ENCODE measurements at places on chromosomes 6 and 20.
A peak's percentile ranks its signal among the peaks of the same experiment; 100 is the strongest.

DNA sequence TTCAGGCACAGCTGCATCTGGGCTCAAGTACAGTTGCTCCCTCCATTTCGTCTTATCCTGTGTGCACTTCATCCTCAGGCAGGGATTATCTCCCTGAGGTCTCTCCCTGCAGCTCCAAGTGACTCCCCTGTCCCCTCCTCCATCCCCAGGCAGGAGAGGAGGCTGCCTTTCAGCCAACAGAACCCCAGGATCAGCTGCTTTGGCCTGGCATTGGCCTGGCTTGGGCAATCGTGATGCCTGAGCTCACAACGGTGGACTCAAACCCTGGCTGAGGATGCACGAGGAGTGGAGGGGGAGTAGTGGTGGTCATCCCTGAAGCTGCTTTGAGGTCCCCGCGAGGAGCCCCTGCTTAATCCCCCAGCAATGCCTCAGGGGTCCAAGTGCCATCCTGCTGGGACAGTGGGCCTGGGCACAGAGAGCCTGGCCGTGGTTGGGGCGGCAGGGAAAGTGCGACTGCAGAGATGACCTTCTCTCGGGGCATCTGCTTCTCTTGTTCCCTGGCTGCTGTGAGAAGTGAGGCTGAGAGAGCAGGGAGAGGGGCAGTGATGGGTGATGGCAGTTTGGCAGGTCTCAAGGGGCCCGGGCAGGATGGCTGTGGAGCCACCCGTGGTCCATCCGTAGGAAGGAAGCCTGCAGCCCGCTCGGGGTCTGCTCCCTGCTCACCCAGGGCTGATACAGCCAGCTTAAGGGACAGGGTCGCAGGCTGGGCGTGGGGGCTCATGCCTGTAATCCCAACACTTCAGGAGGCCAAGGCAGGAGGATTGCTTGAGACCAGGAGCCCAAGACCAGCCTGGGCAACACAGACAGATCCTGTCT is 6.0 kb upstream of the HRH3 start:
- no peak for DNase-seq

GRCh38 chr6:136252441-136252840 is 2.3 kb upstream of the MTFR2 start:
- no peak for DNase-seq

- DNase-seq = no peak
These were observed 88.8 kb downstream of the FYN start for GRCh38 chr6:111784433-111784832.

DNA sequence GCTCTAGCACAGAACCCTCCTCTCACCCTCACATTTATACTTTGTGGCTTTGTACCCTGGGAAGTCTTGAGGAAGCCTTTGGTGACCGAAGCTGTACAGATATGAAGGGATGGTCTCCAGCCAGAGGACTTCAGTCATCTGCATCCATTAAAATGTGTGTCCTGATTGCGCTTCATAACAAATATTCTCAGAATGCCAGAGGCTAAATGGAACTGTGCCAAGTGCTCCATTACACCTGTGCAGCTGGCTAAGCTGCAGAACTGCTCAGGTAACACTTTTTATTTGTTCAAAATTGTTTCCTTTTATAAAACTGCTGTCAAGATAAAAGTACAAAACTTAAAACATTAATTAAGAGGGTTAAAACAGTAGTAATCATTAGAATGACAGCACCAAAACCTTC is 22.3 kb downstream of the TPBG start:
- no peak for DNase-seq

- no peak for DNase-seq
These were observed 22.3 kb downstream of the NPEPL1 start for GRCh38 chr20:58714923-58715351.

DNA sequence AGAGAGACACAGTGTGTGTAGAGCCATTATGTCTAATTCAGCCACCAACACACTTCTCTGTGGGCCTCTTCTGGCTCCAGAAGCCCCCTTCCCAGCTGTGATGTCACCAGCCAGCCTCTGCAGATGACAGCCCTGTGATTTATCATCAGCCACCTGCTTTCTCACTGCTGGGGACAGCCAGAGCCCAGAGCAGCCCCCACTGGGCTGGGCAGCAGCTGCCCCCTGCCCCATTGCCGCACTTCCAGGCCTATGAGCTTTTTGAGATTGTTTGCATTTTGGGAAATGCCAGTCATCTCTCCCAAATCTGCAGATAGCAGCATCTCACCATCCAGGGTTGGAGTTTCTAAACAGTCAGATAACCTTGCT is 21.9 kb upstream of the STX16 start:
- DNase-seq = no peak

DNA sequence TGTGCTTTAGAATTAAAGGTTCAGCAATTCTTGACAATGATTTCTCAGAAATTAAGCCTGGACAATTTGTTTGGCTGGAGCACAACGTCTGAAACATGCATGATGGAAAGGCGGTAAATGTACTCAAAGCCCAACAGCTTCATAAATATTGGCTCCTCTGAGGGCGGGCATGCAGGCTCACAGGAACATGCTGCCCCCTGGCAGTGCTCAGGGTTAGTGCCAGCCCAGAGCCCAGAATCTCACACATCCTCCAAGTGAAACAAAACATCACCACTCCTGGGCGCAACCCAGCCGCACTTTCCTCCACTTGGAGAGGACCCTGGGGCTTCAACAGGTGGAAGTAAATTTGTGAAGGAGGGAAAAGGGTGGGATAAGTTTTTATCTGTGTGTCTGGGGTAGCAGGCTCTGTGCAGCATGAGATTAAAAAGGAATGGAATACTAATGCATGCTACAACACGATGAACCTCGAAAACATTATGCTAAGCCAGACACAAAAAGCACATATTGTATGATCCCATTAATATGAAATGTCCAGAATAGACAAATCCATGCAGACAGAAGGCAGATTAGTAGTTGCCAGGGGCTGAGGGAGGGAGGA is 54.1 kb upstream of the PTPRT start:
- no peak for DNase-seq

DNA sequence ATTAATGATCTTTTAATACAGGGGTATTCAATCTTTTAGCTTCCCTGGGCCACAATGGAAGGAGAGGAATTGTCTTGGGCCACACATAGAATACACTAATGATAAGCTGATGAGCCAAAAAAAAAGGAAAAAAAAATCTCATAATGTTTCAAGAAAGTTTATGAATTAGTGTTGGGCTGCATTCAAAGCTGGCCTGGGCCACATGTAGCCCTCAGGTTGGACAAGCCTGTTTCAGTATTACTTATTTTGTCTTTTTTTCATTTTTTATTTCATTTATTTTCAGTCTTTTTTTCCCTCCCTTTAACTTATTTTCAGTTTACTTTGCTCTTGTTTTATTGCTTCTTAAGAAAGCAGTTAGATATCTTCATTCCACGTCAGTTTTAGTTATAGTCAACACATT is 2171.8 kb upstream of the DEFB115 start:
- no peak for DNase-seq

- no peak for DNase-seq
These were observed 98.1 kb downstream of the MAP3K7 start for GRCh38 chr6:90488816-90489215.

GRCh38 chr6:40353197-40353966 is 233.8 kb downstream of the LRFN2 start:
- DNase-seq = no peak

GRCh38 chr6:161543684-161544309 is 269.9 kb upstream of the AGPAT4 start:
- DNase-seq = no peak

GRCh38 chr6:152726313-152726712 is 24.3 kb upstream of the VIP start:
- no peak for DNase-seq

DNA sequence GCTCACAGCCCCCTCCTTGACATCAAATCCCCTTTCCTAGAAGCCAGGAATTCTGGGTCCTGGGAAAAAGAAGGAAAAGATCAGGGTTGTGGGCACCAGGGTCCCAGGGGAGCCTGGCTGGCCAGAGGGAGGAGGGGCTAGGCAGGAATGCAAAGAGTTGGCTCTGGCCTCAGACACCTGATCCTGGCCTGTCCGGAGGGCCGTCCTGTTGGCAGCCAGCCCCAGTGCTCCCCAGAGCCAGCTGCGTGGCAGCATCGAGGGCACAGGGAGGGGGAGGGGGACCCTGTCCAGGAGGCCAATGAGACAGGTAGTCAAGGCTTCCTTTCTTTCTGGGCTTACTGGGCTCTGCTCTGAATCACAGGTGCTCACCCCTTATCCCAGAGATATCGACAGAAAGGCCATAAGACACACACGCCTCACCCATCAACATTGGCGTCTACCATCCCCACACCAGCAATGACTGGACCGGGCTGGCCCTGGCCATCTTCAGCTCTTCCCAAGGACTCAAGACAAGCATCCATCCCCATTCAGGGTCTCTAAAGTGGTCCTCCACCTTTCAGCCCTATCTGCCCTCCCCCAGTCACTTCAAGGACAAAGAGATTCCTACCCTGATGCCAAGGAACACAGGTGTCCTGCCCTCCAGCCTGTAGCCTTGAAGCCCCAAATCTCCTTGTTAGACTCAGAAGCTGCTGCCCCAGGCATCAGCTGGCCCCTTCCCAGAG is 723 bp downstream of the COL11A2 start:
- no peak for DNase-seq

DNA sequence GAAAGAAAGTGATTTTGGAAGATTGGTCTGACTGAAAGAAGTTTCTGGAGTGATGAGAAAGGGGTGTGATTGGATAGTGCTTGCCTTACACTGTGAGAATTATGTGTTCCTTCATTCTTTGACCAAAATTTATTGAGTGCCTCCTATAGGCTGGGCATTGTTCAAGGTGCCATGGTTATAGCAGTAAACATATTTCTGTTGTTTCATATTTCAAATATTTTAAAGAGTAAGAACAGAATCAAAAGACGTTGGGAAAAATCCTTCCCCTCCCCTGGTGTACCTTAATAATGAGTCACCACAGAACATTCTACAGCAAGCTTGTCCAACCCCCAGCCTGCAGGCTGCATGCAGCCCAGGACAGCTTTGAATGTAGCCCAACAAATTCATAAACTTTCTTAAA is 78.6 kb downstream of the GCLC start:
- DNase-seq = no peak

- DNase-seq = peak; percentile 8
These were observed 258 bp downstream of the PHF10 start for GRCh38 chr6:169723991-169724493.

DNA sequence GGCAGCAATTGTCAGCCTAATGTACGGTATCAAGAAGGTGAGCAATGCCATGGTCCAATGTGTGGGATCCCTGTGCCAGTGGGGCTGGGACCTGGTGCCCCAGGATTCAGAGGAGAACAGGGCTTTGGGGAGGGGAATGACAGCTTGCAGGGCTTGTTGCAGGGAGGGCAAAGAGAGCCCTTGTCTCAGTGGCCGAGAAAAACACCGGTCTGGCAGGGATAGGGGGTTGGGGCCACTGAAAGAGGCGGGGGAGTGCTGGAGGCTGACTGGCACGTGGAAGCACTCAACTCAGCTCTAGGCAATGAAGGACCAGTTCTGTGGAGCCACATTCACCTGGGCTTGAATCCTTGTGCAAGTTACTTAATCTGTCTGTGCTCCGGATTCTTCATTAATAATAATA is 3.5 kb upstream of the MUCL3 start:
- no peak for DNase-seq

GRCh38 chr6:90284236-90285041 is 12.2 kb downstream of the BACH2 start:
- peak; percentile 72 for DNase-seq

GRCh38 chr20:45318948-45319347 is 10.8 kb upstream of the MATN4 start:
- DNase-seq = no peak

GRCh38 chr20:32574296-32575226 is 10.6 kb downstream of the NOL4L start:
- DNase-seq = peak; percentile 63

DNA sequence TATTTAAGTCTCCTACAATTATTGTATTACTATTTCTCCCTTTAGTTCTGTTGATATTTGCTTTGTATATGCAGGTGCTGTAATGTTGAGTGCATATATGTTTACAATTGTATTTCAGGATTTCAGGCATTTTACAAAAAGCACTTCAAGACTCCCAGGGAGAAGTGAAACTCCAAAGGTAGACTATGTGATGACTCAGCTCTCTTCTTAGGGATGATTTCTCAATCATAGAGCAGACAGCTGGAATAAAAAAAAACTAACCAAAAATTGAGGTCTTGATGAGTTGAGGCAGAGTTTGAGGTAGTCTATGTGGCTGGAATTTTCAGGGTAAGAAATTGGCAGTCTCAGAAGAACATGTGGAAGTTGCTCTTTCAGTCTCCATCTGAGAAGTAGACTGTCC is 786.1 kb downstream of the TFAP2A start:
- no peak for DNase-seq

- no peak for DNase-seq
These were observed 114.3 kb downstream of the THBS2 start for GRCh38 chr6:169139179-169139971.

DNA sequence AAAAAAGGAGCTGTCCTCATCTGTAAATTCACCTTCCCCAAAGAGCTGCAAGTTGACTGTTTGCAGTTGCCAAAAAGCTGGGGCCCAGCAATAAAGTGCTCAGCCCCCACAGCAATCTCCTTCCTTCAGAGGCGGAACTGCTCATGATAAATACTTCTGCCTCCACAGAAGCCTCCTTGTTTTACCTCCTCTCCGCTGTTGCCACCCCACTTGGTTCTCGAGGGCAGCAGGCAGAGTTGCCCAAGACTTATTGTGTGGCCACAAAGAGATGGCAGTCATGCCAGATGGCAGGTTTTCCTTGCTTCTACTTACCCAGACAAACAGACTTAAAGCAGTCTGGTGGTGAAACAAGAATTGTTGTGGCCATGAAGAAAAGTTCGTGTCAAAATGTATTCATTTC is 66.3 kb downstream of the SLX4IP start:
- no peak for DNase-seq

DNA sequence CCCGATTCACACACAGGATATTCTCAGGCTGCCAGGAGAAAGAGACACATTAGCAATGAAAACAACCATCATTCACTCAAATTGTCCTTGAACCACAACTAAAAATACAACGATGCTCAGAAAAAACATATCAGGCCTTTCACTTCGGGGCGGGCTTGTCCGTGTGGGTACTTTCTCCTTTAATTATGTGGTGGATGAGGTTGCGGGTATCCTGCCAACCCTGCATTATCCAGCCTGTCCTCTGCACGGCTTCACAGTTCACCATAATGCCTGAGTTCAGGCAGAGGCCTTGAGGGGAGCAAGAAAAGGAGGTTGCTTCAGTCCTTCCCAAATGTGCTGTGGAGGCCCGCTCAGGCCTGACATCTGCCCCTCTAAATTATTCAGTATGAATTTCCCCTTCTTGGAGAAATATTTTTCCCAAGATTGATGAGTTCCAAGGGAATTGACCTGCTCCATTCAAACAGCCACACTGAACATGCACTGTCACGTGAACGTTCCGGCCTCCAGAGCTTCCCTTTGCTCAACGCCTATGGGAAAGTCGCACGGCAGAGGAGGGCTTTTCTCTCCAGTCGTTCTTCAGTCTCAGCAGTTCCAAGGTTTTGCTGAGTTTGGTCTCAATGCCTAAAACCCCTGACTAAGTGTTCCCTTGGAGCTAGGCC is 70.3 kb downstream of the MYLK4 start:
- DNase-seq = no peak

DNA sequence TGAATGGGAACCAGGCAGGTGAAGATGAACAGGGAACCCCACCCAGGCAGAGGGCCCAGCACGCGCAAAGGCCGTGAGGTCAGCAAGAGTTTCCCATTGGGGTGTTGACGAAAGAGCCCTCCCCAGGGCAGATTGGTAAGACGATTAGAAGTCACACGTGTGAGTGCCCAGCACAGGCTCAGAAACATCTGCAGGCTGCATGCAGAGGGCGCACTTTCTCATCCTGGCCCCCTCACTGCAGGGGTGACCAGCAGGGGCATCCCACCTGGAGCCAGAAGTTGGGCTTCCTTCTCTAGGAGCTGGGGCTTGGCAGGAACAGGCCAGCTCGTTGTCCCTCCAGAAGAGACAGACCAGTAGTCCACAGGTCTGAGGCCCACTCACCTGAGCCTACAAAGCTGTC is 38.4 kb downstream of the VSTM2L start:
- DNase-seq = no peak

Data from stimulated activated CD4-positive, alpha-beta T cell treated with anti-CD3 and anti-CD28 coated beads, Interleukin-1b, Interleukin-23, amount 100 ng/mL, for 48 hours (primary cell).